ENCODE measurements at places on chromosomes 5 and 9.
A peak's percentile ranks its signal among the peaks of the same experiment; 100 is the strongest.

DNA sequence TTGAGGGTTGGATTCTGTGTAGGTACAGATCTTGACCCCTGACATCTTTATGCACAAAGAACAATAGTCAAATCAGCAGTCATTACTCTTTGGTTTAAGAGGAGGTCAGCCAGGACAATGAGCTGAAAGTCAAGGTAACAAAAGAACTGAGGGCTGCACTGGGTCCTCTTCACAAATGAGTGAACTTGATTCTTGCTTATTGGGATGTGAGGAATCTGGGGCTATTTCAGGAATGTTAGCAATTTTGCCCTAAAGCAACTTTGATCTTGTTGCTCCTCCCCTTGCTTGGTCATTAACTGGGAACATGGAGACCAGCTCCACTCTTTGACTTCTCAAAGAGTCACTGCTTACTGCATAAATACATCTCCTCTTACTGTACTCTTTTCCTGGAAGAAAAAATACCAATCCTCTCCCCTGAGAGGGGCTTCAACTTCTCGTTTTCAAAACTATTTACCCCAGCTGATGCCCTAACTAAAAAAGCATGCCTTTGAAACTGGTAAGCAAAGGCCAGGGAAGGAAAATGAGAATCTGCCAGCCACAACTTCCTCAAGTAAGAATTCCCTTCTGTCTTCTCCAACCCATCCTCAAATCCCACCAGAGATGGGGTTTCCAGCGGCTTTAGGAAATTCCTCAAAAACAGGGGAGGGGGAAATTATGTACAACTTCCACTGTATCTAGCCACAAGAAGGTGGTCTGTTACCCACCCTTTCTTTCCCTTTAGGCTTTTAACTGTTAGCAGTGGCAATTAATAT, 368.3 kb downstream of the ENC1 start:
- DNase-seq, result no peak

DNA sequence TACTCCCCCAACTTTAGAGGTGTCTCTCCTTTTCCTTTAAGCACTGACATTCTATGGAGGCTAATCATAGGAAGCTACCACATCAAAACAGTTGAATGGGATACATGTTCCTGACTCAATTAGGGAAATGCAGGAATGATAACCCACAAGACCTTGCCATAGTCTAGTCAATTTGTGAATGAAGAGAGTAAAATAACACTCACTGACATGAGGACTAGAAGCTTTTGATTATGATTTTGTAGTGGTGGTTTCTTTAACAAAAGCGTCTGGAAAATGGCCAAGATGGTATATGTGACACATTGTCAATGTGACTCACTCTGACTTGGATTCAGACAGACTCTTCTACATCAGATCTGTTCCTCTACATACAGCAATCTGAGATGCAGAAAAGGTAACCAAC, 13.7 kb upstream of the PRELID2 start:
- DNase-seq, result no peak

GRCh38 chr5:37553720-37554404, 174.7 kb downstream of the WDR70 start:
- DNase-seq, result no peak

- no peak for DNase-seq
These were observed 340.0 kb upstream of the PIK3R1 start for GRCh38 chr5:67875601-67876000.

DNA sequence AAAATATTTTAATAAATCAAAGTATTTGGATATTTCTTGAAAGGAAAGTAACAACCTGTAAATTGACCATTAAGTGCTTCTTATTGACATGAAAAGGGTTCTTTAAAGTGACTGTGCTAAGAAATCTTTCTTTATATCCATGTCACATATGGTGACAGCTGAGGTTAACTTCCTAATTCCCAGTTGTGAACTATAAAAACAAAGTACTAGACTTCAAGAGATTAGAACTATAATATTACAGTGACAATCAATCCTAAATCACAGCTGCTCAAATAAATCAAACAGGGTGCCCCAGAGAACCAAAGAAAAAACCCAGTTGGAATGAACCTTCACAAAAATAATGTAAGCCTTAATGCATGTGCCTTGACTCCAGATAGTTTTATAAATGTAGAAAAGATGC, 332.6 kb upstream of the PDE4D start:
- peak; percentile 72 for DNase-seq

DNA sequence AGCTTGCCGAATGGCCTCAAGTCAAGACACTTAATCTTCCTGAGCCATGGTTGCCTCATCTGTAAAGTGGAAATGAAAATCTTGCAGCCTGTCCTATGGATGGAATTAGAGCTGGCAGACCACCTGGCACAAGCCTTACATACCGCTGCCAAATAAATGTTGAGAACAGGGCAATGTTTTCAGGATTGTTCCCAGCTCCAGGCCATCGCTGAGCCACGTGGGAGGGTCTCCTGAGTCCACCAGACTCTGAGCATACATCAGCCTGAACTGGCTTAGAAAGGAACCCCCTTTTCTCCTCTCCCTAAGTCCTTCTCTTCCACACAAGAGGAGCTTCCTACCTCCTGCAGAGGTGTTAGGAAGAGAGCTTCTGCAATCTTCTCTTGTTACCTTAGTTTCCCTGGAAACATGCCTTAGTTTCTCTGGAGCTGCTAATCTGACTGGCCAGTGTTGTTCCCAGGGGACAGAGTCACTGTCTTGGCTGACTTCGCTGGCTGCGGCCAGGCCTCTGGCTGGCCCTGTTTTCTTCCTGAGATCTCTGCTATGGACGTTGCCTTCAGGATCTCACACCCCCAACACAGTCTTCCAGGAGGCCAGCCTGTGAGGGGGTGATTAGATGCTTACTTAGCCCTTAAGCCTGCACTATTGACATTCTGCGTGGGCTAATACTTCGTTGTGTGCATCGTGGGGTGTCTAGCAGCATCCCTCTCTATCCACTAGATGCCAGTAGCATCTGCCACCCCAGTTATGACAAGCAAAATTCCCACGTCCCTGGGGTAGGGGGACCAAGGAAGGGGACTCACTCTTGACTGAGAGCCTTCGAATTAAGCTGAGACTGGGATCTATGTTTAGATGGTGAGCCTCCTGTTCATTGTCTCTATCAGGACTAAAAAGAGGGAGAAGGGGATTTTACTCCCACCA, 62.2 kb downstream of the BOD1 start:
- no peak for DNase-seq

DNA sequence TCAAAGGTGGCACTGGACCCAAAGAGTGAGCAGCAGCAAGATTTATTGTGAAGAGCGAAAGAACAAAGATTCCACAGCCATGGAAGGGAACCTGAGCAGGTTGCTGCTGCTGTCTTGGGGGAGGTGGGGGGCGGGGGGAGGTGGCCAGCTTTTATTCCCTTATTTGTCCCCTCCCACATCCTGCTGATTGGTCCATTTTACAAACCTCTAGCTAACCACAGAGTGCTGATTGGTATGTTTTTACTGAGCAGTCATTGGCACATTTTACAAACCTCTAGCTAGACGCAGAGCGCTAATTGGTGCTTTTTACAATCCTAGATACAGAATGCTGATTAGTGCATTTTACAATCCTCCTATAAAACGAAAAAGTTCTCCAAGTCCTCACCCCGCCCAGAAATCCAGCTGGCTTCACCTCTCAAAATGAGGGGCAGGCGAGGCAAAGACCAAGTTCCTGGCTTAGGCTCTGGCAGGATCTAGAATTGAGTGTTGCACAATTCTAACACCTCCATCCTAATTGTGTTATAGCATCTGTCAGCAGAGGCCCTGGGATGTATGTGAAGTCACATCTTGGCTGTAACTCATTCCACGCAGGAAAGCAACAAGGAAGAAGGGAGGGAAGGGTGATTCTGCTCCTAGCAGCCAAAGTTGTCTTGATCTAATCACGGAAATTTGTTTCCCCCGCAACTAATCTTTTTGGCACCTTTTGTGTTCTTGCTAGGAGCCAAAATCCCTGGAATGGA, 34.3 kb downstream of the ROR2 start:
- no peak for DNase-seq

DNA sequence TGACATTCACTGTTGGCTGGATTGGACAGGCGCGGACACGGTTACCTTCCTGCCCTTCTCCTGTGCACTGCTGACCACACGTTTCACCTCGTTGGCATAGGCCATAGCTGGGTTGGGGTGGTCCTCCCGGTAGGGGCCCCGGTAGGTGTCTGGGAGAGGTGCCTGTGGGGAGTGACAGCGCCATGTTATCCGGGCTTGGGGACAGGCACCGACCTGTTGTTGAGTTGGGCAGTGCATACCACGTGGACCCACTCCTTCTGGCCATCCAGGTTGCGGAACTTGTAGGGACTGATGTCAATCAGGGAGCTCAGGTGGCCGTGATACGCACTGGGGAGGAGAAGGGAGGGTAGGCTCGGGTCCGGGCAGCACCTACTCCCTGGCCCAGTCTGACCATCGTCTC, 8.2 kb downstream of the PHYKPL start:
- no peak for DNase-seq

DNA sequence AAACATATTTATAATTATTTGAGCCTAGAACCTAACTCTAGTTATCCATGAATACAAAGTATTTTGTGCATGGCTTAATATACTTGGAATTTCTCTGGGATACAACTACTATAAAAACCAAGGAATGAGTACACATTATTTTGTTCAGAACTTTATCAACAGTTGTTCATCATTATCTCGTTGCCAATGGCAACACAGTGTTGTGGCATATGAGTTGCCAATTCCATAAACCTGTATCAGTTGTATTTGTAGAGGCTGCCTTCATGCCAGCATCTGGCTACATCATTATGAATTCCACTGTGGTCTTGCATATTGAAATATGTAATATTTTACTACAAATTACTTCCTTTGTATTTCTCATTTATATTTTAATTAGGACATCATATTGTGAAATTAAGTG, 250.4 kb downstream of the FSTL4 start:
- no peak for DNase-seq

DNA sequence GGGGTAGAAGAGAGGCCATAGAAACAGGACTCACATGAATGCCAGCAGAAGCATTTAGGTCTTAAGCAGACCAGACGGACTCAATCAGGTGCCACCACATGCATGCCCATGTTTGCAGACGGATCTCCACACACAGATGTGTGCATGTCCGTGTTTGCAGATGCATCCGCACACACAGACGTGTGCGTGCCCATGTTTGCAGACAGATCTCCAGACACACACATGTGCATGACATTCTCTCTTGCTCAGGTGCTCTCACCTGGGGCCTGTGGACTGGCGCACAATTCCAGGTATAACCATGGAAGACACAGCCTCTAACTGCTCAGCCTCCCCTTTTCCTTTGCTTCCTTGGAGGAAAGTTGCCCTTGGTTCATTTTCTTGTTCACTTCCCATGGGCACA, 148.3 kb downstream of the CACNA1B start:
- no peak for DNase-seq

DNA sequence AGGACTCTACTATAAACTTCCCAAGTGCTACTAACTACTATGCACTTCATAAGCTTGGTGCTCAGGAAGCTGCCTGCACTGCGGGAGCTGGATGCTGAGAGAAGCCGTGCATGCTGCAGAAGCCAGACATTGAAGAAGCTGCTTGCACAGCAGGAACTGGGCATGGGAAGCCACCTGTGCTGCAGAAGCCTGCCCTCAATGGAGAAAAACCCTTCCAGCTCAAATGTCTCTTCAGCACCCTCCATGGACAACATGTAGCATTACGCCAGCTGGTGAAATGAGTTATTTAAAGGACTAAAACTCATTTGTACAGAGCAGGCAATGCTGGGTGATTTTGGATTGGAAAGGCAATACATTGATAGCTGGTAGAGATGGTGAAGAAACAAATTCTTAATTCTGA, 247.2 kb downstream of the KIF4B start:
- DNase-seq, result peak; percentile 74

- DNase-seq, result peak; percentile 57
These were observed 4.4 kb downstream of the CRB2 start for GRCh38 chr9:123360161-123361085.

- no peak for DNase-seq
These were observed 1.2 kb downstream of the RAPGEF6 start for GRCh38 chr5:131633830-131634229.
